ENCODE measurements at places on chromosomes 6 and 20. TPM values are rescaled to one million over a fixed set of nuclear protein-coding genes. Genes with fewer than 3 reads are reported as not detected.

The SMOC2 gene
- total RNA-seq, result not detected

The RIPPLY2 gene
- not detected for total RNA-seq

The GPR63 gene
- total RNA-seq, result 0.24 TPM

GRCh38 chr6:106128981-106129781, 43.0 kb downstream of the PRDM1 start:
- H3K4me1 ChIP-seq, result no peaks in the 10 kb centered on the region
- H3K36me3 ChIP-seq, result no peaks in the 10 kb centered on the region
- no peak for DNase-seq
- no peak overlapping the region for H3K27ac ChIP-seq
- no peaks in the 10 kb centered on the region for H3K27me3 ChIP-seq

DNA sequence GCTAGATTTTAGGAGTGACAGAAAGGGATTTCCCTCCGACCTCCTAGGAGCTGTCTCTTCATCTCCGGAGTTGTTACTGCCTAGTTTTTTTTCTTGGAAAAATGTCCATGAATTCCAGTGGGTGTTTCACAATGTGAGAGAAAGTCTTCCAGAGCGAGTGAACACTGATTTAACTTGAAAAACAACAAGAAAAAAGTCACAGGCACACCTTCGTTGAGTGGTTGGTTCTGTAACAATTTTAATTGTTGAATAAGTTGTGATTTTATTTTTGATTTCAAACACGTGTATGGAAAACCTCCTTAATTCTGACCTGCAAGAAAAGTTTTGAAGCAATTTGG, 2.9 kb downstream of the TFAP2C start:
- H3K4me3 ChIP-seq, result no peak overlapping the region
- no peaks in the 10 kb centered on the region for H3K36me3 ChIP-seq
- H3K27ac ChIP-seq, result no peak overlapping the region
- no peaks in the 10 kb centered on the region for H3K27me3 ChIP-seq

GRCh38 chr6:49430187-49430586, 32.9 kb downstream of the MMUT start:
- H3K4me1 ChIP-seq, result no peaks in the 10 kb centered on the region
- H3K4me3 ChIP-seq, result no peak overlapping the region
- H3K36me3 ChIP-seq, result peaks cover 7% of the 10 kb centered on the region

DNA sequence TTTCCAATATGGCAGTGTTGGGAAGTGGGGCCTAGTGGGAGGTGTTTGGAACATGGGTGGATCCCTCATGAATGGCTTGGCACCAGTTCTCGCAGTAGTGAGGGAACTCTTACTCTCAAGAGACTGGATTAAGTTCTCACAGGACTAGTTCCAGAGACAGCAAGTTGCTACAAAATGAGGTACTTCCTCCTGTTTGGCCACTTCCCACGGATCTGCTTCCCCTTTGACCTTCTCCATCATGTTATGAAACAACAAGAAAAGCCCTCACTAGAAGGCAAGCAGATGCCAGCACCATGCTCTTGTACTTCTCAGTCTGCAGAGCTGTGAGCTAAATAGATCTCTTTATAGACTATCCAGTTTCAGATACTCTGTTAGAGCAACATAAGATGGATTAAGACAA, 3.1 kb downstream of the RSPH3 start:
- H3K4me1 ChIP-seq, result peaks cover 16% of the 10 kb centered on the region
- no peak for DNase-seq
- no peaks in the 10 kb centered on the region for H3K27me3 ChIP-seq
- no peak overlapping the region for H3K27ac ChIP-seq
